ENCODE measurements at places on chromosomes 12 and 14. TPM values are rescaled to one million over a fixed set of nuclear protein-coding genes. Genes with fewer than 3 reads are reported as not detected.

Gene TBX5
- not detected for total RNA-seq

DNA sequence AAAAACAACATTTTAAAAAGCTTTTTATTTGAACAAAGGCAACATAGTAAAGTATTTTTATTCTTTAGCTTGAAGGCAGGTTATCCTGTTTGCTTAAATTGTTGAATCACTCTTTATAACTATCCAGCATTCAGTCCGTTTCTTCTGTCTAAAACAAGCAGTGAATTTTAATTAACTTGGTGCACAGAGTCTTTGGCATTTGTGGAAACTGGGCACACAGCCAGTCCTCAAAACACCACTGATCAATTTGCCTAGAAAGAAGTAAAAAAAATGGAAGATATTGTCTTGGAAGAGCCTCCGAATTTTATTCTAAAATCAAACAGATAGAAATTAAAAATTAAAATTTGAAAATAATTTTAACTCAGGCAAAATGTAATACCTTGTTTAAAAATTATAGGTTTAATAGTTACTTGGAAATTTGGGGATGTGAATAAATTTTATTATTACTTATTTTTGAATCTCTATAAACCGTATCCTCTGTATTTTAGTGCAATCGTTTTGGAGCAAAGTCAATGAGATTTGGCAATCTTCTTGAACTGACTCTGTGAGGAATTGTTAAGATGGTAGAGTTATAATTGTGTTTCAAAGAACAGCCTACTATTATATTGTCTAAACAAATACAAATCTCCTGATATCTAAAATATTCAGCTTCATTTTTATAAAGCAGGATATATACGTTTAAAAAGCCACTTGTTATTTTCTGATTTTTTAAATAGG, 927.0 kb downstream of the SLC16A7 start:
- DNase-seq: no peak

- peak; percentile 73 for DNase-seq
These were observed 122.5 kb downstream of the WIF1 start for GRCh38 chr12:64998371-64999147.

- DNase-seq: no peak
These were observed 3.8 kb downstream of the ATF7IP start for GRCh38 chr12:14369311-14369710.

- no peak for DNase-seq
These were observed 163.9 kb upstream of the VASH1 start for GRCh38 chr14:76597387-76597786.

GRCh38 chr12:16118586-16118985, 158.9 kb downstream of the SLC15A5 start:
- DNase-seq: no peak

DNA sequence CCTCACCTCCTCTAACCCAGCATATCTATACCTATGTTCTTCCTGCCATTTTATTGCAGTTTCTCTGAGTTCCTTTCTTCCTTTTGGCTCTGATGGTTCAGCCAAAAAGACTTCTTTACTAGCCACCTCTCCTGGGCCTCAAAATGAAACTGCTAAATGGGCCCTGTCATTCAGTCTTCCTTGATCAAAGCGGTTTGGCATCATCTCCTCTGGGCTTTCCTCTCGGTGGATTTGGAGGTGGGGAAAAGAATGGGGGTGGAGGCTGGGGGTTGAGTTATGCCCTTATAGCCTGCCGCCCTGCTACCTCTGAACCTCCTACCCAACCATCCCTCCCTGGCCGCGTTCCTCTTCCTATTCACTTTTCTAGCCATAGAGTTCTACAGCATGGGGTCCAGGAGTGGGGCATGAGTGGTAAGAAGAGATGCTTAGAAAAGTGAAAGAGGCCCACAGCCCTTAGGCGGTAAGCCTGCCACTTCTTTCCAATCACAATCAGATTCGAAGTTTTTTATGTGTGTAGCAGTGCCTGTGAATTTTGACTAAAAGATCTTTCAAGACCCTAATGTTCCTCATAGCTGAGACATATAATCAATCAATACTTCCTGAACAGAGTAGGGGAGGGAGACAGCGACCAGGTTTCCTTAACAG, 2.5 kb downstream of the AJUBA start:
- peak; percentile 79 for DNase-seq

DNA sequence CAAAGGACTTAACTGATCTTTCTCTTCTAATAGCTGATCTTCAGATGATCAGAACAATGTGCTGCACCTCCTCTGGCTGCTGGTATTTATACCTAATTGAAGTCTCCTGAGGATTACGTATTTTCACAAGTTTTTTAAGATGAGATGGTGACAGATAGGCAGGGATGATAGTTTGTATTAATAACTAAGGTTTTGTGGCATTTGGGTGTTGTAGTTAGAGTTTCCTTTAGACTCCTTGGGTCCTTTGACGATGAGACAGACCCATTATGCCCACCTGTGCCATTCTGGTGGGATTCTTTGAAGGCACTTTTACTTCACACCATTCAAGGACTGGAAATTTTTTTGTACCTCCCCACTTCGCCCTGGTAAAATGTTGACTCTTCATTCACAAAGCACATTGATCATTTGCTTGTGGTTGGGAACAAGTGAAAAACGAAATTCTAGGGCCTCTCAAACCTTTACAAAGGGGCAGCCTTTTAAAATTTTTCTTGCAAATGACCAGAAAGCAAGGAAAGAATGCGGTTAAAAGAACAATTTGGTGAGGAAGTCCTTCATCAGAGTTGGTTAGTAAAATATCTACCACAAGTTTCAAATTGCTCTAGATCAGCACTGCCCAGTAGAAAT, at the start of gene IFNG:
TSS of gene IFNG (minus strand) at position 60 of the 624 bp plus-strand sequence. CDS start 125 bp downstream, outside the sequence.
- DNase-seq: no peak

Data from mammary epithelial cell (primary cell).